ENCODE measurements at places on chromosomes 13 and 19.

DNA sequence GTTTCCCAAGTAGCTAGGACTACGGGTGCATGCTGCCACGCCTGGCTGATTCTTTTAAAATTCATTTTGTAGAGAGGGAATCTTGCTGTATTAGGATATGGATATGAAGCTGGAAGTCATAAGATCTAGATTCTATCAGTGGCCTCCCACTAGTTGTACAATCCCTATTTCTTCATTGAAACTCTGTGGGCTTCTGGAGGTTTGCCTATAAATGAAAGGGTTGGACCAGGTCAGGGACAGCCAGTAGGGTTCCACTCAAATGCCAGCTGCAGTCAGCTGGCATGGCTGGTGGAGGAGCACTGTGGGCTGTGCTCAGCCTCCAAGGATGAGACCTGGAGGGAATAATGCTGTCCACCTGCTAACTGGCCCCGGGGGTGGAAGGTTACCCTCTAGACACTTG lies 110.2 kb upstream of the GJB6 start:
- DNase-seq, result no peak

- DNase-seq, result peak; percentile 9
Measured at GRCh38 chr13:40787062-40787461, 2.3 kb upstream of the SLC25A15 start.

- DNase-seq, result no peak
Measured at GRCh38 chr19:36115453-36116343, at the start of gene TBCB. Gene TBCB, plus strand, starts transcription at chr19:36115468. Its CDS starts 93 bp downstream, at chr19:36115561.

- DNase-seq, result no peak
Measured at GRCh38 chr13:62336507-62336906, 920.9 kb upstream of the PCDH20 start.

- DNase-seq, result no peak
Measured at GRCh38 chr19:33207903-33208302, 13.8 kb downstream of the LRP3 start.

GRCh38 chr13:71634602-71635443 lies 232.2 kb downstream of the DACH1 start:
- DNase-seq, result no peak

- peak; percentile 66 for DNase-seq
Measured at GRCh38 chr19:1767464-1767933, 14.2 kb downstream of the ONECUT3 start.

- DNase-seq, result no peak
Measured at GRCh38 chr13:51009597-51009996, 100.0 kb downstream of the RNASEH2B start.

DNA sequence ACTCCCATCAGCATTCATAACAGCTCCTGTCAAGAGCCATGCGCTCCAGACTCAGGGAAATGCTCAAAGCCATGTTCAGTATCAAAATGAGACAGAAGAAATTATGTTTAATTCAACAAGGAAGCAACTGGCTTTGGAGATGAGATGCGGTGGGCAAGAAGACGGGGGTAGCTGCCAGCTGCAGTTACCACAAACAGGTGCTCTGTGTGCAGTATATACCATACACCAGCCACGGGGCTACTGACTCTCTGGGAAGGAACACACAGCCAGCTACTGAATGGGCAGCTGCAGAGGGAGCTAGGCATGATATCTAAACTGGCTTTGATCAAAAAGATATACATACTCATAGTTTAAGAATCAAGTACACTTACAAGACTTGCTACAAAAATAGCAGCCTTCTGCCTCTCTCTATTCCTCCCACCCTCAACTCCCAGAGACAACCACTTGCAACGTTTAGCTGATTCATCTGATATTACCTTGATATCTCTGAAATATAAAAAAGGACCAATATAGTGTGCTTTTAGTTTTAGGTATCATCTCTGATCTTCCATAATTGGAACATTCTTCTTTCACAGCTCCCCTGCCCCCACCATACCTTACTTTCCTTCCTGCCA lies 593.0 kb downstream of the UQCRFS1 start:
- DNase-seq, result no peak

GRCh38 chr13:30431269-30431940 lies 9.1 kb downstream of the UBE2L5 start:
- DNase-seq, result no peak

- no peak for DNase-seq
Measured at GRCh38 chr19:2615782-2616181, 86.7 kb downstream of the GNG7 start.

All from astrocyte of the hippocampus (primary cell).